ENCODE measurements at places on chromosomes 16 and 17.
A peak's percentile ranks its signal among the peaks of the same experiment; 100 is the strongest.

DNA sequence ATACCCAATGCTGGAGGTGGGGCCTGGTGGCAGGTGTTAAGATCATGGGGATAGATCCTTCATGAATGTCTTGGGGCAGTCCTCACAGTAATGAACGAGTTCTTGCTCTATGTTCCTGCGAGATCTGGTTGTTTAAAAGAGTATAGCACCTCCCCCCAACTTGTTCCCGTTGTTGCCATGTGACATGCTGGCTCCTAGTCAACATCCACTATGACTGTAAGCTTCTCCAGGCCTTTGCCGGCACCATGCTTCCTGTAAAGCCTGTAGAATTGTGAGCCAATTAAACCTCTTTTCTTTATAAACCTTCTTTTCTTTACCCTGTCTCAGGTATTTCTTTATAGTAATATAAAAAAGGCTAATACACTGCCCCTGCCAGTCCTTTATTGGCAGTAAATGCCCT lies 33.3 kb downstream of the RANBP10 start:
- no peak for DNase-seq

DNA sequence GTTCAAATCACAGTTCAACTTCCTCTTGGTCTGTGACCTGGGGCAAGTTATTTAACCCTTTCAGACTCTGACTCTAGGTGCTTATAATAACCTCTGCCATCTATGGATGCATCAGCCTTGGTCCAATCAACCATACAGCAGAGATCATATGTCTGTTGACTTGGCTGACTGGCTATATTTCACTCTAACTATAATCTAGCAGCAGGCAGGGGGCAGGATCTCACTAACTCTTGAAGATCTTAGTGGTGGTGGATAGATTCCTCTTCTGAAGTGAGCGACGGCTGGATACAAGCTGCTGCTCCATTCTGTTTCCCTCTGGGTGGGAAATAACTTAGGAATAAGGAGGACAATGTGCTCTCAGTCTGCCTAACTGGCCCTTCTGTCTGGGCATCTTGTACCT lies 146.6 kb downstream of the SKAP1 start:
- DNase-seq: no peak

DNA sequence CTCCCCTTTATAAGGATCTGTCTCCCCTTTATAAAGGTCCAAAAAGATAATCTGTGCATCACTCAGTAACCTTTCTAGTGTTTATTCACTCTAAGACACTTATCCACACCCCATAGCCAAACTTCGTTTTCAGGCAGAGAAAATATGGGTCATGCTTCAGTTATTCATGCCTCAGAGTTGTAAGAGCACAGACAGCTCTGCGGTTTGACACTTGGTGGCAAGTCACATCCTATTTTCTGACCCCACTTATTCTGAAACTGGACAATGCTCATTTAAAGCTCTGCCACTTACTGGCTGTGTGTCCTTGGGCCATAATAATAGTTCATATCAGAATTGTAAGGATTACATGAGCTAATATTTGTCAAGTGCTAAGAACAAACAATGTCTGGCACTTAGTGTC lies 2.0 kb upstream of the KRTAP2-1 start:
- no peak for DNase-seq

- no peak for DNase-seq
Measured at GRCh38 chr16:71796501-71797097, 12.0 kb downstream of the AP1G1 start.

- no peak for DNase-seq
Measured at GRCh38 chr17:49637050-49637449, 40.8 kb downstream of the SPOP start.

GRCh38 chr16:27226476-27226875 lies 23.1 kb downstream of the KDM8 start:
- DNase-seq: no peak

GRCh38 chr16:84677017-84677803 lies 22.6 kb upstream of the USP10 start:
- no peak for DNase-seq

DNA sequence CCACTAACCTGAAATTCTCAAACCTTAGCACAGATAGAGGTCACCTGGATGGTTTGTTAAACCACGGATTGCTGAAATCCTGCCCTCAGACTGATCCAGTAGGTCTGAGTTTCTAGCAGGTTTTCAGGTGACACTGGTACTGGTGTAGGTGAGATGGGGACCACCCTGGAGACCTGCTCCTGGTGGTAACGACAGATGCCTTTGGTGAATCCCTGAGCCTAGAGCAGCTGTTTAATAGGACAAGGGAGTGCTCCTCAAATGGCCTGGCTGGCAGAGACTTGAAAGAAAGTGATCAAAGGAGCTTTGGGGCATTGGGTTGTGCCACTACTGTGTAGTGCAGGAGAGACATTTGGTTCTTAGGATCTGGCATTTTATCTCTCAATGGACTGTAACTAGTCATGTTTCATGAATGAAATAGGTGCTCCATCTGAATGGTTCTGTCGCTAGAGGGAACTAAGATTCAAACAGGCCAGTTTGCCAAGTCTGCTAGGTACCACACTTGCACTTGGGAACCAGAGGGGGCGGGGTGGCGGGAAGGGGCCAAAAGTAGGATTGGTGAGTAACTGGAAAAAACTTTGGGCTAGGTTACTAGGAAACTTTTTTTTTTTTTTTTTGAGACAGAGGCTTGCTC lies 2.9 kb upstream of the IFI35 start:
- no peak for DNase-seq

DNA sequence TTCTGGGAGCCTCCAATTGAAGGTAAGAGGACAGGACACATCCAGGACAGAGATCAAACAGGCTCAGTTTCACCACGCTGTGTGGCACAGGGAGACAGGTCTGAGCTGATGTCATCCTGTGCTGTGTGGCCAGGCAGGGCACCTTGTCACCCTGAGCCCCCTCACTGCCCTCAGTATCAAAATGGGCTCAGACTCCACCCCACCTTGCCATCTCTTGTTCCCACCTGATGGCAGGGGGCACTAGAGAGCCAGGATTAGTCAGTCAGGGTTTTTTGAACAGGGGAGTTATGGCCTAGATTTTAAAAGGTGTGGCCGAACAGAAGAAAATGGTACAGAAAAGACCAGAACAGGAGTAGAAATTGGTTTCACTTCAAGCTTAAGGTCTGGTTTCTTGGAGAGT lies 2.6 kb downstream of the KAT2A start:
- peak; percentile 39 for DNase-seq

DNA sequence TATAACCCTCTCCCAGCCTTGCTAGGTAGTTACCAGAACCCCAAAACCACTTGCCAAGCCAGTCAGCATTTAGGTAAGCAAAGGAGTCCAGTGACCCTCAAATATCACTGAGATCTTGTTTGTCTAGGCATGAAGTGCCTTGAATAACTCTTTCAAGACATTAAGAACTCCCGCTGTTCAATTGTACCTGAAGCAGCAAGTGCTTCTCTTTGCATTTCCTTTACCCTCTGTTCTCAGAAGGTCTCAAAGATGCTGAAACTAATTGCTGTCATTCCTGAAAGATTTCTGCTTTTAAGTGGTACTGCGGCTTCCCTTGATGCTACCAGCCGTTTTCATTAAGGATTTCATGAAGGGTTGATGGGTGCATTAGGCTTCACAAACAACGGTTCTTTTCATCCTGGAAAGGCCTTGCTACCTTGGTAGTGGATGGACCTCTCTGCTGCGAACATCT lies 142.7 kb downstream of the PITPNC1 start:
- DNase-seq: no peak
